ENCODE measurements at places on chromosomes 5 and 9.

DNA sequence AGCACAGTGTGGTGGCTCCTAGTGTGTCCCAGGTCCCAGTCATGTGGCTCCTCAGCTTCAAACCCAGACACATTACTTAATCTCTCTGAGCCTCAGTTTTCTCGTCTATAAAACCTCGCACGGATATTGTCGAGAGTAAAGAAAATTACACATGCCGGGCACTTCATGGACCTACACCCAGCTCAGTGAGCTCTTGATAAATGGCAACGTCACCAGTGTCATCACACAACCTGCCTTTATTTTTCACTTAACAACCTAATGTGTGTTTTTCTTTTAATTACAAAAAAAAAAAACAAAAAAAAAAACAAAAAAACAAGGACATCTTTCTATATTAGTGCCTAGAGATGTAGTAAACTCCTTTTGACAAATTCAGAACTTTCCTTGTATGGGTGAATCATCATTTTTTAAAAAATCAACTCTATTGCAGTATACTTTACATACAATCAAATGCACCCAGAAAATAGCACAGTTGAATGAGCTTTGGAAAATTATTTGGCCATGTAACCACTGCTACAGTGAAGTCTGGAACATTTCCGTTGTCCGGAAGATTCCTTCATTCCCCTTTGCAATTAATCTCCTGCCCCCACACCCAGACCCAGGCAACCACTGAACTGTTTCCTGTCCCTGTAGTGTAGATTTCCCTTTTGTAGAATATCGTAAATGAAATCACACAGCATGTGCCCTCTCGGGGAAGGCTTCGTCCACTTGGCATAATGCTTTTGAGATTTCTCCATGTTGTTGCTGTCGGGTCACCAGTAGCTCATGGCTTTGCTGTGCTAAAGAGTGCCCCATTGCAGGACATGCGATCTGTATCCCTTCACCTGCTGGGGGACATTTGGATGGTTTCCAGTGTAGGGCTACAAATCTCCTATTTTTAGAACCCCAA lies 100.4 kb upstream of the LARP1 start:
- no peak for DNase-seq

DNA sequence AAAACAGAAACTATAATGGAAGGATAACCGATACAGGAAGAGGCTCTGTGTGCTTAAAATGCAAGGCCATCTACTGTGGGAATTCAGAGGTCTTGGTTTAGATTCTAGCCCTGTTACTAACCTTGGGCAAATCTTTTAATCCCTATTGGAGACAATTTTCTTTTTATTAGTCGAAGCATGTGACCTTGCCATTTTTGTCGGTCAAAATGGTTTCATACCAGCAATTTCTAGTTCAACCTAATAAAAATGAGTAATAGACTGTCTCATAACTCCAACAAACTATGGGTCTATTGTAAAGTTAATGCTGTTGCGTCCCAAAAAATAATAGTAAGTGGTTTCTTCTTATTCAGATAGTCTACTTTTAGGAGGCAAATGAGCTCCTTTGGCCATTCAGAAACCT lies 38.4 kb downstream of the PRR16 start:
- no peak for DNase-seq

GRCh38 chr9:13597427-13597826 lies 317.9 kb upstream of the MPDZ start:
- DNase-seq, result no peak

- no peak for DNase-seq
These were observed 268.0 kb upstream of the MVB12B start for GRCh38 chr9:126058591-126058990.

GRCh38 chr5:72587661-72588308 lies 80.6 kb upstream of the ZNF366 start:
- DNase-seq, result no peak

DNA sequence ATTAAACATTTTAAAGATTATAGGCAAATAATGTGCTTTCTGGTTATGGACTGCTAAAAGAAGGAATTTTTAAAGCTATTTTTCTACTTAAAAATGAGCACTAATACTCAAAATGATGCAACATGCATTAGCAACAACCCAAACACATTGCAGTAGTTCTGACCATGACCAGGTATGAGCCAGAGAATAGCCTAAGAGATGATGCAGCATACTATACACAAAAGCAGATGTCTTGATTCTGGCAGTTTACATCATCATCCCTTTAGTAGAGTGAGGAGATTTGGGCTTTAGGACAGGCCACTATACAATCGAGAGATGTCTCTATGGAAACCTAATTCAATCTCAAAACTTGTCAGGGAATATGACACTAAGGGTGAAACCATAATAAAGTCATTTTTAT lies 307.1 kb downstream of the PRR16 start:
- DNase-seq, result no peak

- peak; percentile 38 for DNase-seq
These were observed 157.2 kb downstream of the ESM1 start for GRCh38 chr5:54828151-54828550.

DNA sequence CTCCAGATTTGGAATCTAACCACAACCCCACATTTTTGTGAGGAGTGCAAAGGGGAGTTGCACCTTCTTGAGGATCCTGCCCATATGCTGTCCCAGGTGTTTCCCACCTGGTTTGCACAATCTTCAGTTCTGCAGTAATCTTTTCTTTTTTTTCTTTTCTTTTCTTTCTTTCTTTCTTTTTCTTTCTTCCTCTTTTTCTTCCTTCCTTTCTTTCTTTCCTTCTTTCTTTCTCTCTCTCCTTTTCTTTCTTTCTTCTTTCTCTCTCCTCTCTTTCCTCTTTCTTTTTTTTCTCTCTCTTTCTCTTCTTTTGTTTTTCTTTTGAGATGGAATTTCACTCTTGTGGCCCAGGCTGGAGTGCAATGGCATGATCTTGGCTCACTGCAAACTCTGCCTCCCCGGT lies 90.0 kb upstream of the FANCC start:
- no peak for DNase-seq

- DNase-seq, result peak; percentile 25
These were observed 992 bp downstream of the SETD9 start for GRCh38 chr5:56910210-56910965.

DNA sequence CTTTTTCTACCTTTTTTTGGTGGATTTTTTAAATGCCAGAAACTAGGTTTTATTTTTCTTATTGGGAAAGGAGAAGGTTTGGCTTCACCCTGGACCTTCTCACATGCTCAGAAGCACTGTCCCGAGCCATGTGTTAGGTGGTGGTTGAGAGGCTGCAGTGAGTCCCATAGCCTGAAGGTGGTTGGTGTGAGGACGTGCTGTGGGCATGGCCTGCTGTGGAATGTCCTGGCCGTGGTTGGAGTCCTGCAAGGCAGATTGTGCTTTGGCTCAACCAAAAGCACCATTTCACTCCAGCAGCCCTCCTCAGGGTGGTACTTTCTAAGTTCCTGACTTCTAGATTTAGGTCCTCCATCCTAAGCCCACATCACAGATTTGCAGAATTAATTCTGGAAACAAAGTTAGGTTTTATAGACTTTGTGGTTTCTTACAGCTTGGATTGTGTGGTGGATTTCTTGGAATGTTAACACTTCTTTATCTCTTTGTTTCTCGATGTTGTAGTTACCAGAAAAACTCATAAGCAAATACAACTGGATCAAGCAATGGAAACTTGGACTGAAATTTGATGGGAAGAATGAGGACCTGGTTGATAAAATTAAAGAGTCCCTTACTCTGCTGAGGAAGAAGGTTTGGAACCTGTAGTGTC lies 22.6 kb downstream of the OTULIN start:
- DNase-seq, result no peak
